ENCODE measurements at places on chromosomes 7 and 10.

DNA sequence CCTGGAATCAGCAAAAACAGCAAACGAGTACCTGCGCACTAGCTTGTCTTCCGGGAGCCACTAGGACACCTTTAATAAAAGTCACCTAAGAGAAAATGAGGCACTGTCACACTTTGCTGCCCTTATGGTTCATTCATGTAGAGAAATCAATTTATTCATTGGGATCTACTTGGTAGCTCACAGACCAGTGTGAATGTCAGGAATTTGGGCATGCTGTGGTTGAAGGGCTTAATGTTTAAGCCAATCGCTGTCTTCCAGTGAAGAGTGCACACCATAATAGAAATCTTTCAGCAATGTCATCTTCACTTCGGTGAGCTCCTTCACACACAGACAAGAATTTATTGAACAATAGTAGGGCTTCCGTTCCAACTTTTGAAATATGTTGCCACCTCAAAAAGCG is 65.1 kb downstream of the MARCHF5 start:
- no peak for DNase-seq

DNA sequence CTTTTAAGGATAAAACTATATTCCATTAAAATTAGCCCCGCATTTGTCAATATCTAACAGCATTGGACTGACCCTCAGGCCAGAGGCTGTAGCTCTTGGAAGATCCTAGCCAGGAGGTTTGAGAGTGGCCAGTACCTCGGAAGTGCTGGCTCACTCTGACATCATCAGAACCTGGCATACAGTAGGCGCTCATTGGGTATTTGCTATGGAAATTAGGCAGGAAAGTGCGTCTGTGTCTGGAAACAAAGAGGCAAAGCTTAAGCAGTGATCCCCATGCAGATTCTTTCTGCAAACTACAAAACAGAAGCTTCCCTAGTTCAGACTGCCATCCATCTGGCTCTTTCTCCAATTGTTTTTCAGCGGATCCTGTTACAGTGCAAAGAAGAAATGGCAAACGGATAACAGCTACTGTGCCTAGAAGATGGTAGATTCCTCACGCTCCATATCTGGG is 1.7 kb upstream of the PRKCQ start:
- no peak for DNase-seq

GRCh38 chr10:24681572-24682088 is 42.1 kb downstream of the ARHGAP21 start:
- no peak for DNase-seq

GRCh38 chr7:34417781-34418180 is 240.2 kb upstream of the NPSR1 start:
- no peak for DNase-seq

GRCh38 chr7:31126976-31127375 is 74.9 kb downstream of the ADCYAP1R1 start:
- peak; percentile 43 for DNase-seq
